ENCODE measurements at places on chromosomes 4 and X. TPM values are rescaled to one million over a fixed set of nuclear protein-coding genes. Genes with fewer than 3 reads are reported as not detected.

DNA sequence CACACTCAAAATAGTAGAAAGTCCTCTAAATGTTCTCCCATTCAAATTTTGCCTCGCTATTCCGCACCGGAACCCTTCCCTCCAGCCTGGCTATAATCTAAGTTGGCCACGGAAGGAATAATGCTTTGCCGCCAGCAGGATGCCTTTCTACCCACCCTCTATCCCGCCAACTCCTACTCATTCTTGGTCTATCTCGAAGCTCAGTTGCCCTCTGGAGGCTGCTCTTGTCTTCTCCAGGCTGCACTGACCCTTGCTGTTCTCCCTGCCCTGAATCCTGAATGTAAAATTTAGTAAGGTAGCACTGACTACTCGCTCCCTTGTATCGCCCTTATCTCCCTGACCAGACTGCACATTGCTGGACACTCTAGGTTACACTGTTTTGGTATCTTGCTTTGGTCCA lies 212.4 kb downstream of the MGST2 start:
- no peak for DNase-seq

DNA sequence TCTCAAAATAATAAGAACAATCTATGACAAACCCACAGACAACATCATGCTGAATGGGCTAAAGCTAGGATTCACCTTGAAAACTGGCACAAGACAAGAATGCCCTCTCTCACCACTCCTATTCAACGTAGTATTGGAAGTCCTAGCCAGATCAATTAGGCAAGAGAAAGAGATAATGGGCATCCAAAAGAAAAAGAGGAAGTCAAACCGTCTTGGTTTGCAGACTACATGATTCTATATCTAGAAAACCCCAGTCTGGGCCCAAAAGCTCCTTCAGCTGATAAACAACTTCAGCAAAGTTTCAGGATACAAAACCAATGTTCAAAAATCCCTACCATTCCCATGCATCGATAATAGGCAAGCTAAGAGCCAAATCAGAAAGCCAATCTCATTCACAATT lies 59.0 kb downstream of the CHM start:
- no peak for DNase-seq

GRCh38 chr4:84527391-84527790 lies 28.3 kb upstream of the NKX6-1 start:
- DNase-seq = no peak

GRCh38 chrX:129748305-129748704 lies 9.5 kb downstream of the XPNPEP2 start:
- no peak for DNase-seq

DNA sequence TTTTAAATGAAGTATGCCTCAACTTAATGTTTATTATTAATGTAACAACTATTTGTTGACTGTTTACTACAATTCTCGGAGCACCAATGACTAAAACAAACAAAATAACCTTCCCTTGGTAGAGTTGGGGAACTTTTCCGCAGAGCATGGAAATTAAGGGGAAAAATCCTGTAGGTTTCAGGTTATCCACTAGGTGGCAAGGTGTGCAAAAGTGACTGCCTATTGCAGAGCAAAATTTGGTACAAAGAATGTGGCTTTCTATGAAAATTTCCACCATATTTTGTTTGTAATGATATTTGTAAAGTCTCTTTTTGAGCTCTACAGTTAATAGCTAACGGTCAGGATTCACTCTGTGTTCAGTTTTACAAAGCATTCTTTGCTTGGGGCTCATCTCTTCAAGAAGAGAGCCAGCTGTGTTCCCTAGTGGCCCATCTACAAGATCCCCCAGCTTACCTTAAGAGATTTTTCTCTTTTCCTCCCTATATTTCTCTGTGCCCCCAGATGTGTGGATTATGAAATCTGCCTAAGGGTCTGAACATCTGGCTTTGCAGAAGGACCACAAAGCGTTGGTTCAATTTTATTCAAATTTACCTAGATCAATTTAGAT lies 61.1 kb downstream of the FBXO8 start:
- no peak for DNase-seq

DNA sequence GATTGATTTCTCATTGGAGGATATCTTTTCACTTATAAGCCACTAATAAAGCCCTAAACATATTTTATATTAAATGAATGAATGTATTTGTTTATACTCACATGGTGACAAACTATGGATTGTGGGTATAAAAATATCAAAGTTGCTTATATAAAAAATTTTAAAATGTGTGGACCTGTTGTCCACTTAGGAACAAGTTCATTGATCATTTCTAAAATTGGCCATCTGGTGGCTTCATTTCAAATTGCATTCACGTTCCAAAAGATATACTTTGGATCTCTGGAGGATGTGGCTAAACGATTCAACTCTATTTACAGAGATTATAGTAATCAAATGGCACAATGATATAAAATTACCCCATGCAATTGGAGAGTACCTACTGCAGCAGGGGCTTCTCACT lies 32.5 kb downstream of the FSTL5 start:
- no peak for DNase-seq

DNA sequence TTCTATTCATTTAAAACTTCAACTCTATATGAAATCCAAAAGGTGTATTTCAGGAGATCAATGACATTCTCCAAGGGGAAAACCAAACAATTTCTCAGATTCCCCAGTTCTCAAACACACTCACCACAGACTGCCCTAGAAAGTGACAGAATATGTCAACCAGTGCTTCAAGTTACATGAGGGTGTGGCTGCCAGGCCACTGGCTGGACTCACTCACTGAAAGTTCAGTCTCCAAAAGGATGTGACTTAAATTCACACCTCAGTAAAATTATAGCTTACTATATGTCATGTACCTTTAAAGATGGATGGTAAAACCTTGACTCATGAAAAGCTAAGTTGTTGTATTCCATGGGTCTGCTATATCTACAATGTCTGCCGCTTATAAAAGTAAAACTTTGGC lies 7.3 kb downstream of the INPP4B start:
- DNase-seq = no peak

GRCh38 chrX:72094894-72095293 lies 36.8 kb downstream of the RTL5 start:
- peak; percentile 54 for DNase-seq

DNA sequence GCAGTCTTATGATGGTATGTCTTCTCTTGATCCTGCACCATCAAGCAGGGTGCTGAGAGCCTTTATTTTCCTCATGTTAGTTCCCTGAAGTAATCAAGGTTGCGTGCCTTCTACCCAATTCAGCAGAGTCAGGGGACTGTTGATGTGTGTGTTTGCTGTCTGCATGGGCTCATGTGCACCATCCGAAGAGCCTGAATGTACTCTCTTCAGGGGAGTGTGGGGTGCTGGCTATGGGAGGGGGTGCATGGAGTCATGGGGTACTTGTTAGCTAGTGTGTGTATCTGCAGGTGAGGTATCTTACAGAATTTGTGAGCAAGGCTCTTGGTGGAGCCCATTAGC lies 154.3 kb upstream of the ANXA3 start:
- DNase-seq = no peak

DNA sequence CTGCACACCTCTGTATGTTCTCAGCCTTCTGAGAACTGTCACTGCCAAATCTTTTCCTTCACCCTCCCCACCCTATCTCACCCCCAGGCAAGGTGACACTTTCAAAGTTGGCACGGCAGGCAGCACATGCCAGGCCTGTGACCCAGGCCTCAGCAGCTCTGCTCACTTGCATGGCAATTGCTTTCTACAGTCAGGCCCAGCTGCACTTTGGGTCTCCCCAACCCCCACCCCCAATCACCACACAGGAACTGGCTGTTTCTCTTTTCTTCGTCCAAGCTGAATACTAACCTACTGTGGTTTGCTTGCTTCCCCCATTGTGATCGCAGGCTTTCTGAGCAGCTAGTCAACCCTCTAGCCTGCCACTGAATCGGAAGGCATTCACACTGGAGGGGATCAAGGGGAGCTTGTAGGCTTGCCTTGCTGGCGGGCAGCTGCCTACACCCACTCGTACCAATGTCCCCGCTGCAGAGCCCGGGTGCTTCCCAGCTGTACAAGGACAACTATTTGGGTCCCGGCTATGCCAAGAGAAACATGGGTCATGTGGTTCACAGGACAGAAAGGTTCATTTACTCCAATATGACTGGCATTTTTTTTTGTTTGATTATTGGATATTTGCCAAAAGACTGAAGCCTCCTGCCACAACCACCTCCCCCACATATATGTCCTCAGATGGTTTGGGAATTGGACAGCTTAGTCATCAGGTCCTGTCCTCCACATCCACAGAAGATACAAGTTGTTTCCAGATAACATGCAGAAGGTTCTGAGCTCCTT lies 28.1 kb downstream of the SLC25A43 start:
- no peak for DNase-seq

- no peak for DNase-seq
These were observed 55.8 kb upstream of the ENPP6 start for GRCh38 chr4:184273166-184274147.

DNA sequence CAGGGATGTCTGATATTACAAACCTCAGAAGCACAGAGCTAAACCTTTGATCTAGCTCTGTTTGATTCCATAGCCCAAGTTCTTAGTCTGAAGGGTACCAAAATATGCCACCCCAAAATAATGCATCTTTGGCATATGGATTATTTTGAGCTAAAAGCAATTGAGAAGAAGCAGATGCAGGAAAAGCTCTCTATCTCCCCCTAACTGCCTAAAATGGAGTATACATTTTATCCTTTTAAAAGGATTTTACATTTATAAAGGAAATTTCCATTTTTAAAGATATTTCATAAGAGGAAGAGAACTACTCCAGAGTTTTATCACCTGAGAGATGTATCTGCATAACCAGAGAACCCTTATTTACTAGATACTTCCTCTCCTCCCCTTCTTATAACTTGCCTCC lies 158.7 kb downstream of the ZNF674 start:
- no peak for DNase-seq

Gene BBS12
- 4.6 TPM for total RNA-seq

Gene COL4A5
- 54.6 TPM for total RNA-seq

Gene SH2D1A
- total RNA-seq = not detected

Gene SSX4B
- not detected for total RNA-seq

Gene WAS
- 2.7 TPM for total RNA-seq

Gene CLNK
- not detected for total RNA-seq

Gene GRIA3
- 0.51 TPM for total RNA-seq

Gene PHKA1
- total RNA-seq = 4.0 TPM
